ENCODE measurements at places on chromosomes 7 and 10.

GRCh38 chr10:108673741-108674140 lies 1249.6 kb downstream of the XPNPEP1 start:
- H3K4me1 ChIP-seq: no peaks in the 10 kb centered on the region
- H3K36me3 ChIP-seq: no peaks in the 10 kb centered on the region
- no peak overlapping the region for H3K4me3 ChIP-seq
- no peak overlapping the region for H3K27ac ChIP-seq
- DNase-seq: no peak
- no peaks in the 10 kb centered on the region for H3K27me3 ChIP-seq

DNA sequence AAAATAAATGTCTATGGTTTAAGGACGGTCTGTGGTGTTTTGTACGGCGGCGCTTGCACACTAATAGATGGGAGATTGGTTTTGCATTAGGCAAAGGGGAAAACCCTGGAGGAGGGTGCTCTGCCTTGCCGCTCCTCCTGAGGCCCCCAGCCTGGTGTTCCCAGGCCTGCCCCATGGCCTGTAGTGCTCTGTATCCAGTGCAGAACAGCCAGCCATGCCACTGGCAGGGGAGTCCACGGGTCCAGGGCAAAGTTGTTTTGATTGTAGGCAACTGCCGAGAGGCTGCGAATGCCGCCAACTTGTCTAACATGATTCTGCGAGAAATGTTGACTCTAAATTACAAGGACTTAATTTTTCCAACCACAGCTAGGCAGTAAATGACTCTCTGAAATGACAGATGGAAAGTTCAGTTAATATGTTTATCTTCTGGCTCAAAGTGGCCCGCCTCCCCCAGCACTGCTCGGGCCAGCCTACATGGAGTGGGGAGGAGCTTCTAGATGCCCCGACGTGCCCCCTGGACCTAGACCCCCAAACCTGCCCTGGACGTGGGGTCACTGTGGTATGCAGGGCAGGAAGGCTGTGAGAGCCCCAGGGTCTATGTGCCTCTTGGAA lies 104.6 kb upstream of the GDF10 start:
- H3K36me3 ChIP-seq: no peaks in the 10 kb centered on the region
- H3K27ac ChIP-seq: no peak overlapping the region
- no peak for DNase-seq
- no peaks in the 10 kb centered on the region for H3K4me1 ChIP-seq
- no peak overlapping the region for H3K4me3 ChIP-seq

- H3K27me3 ChIP-seq: no peaks in the 10 kb centered on the region
- H3K27ac ChIP-seq: peak overlapping the region; percentile 98
- peaks cover 66% of the 10 kb centered on the region for H3K4me1 ChIP-seq
- H3K36me3 ChIP-seq: no peaks in the 10 kb centered on the region
- H3K4me3 ChIP-seq: no peak overlapping the region
- no peak for DNase-seq
Observed at GRCh38 chr10:72321248-72322029, 33.3 kb downstream of the DNAJB12 start.

- DNase-seq: no peak
- H3K27me3 ChIP-seq: no peaks in the 10 kb centered on the region
Observed at GRCh38 chr7:106134241-106134640, 22.1 kb upstream of the SYPL1 start.

DNA sequence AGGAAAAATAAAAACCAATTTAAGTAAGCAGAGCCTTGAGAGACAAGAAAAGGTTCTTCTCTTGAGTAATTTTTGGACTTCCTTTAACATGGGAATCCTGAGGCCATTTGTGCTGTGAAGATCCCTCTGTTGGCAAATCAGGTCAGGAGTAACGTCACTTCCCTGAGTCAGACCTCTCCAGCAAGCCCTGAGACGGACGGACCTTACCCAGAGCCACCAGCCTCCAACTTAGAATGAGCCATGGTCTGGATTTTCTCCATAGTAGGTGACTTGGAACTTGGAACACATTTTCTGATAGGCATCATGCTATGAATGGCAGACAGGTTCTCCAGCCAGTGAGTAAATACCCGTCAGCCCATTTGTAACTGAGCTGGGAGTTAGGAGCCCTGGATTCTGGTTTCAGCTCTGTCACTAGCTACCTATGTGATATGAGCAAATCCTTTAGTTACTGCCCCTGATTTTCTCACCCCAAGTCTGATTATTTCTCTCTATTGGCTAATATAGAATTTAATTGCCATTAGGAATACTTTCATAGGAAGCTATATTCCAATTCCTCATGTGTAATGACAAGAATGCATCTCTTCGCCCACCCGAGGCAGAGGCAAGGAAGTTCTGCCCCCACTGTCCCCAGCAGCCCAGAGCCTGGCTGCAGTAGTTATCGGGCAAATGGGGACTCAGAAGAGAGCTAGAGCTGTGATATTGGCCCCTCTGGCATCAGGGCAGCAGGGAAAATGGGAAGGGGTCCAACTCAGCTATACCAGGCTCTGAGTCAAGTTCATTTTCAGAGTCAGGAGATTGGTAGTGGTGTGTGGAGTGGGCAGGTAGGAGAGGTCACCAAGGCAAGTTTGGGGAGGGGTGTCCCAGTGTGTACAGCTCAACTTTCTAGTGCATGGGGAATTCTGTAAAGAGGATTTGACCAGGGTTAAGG lies 153.7 kb upstream of the AGK start:
- no peaks in the 10 kb centered on the region for H3K4me1 ChIP-seq
- H3K27me3 ChIP-seq: no peaks in the 10 kb centered on the region
- H3K27ac ChIP-seq: no peak overlapping the region
- no peaks in the 10 kb centered on the region for H3K36me3 ChIP-seq
- DNase-seq: no peak
- H3K4me3 ChIP-seq: no peak overlapping the region

GRCh38 chr7:116173051-116174028 lies 37.0 kb upstream of the TES start:
- no peaks in the 10 kb centered on the region for H3K27me3 ChIP-seq
- no peaks in the 10 kb centered on the region for H3K4me1 ChIP-seq
- DNase-seq: no peak
- H3K36me3 ChIP-seq: no peaks in the 10 kb centered on the region
